Activated T-cell treated with anti-CD3 and anti-CD28 coated beads for 1 hour (primary cell): ENCODE measurements at places on chromosomes 3 and 15.

DNA sequence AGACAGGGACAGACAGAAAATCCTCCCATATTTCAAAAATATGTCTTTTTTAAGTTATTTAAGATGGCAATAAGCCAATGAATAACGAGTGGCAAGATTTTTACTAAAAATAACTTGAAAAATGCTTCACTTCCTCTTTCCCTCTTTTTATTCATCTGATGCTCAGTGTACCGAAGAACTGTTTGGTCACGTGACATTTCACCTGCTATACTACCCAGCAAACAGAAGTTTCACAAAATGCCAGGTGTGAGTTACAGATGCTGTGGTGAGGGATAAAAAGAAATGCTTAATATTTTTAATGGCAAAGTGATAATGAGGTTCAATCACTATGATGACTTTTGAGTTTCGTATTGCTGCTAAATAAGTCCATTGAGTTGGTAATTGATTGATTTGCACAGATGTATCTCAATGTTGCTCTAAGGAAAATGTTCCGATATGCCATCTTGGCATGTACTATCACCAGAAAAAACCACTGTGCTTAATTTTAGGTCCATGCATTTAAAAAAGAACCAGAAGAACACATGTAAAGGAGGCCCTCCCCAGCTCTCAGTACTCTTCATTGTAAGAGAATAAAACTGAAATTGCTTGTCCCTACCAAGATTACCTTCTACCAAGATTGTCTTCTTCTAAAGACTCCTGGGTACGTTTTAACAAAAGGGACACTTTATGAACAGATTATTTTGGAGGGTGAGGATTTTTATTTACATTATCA is 26.0 kb upstream of the SEC62 start:
- no peak for DNase-seq

DNA sequence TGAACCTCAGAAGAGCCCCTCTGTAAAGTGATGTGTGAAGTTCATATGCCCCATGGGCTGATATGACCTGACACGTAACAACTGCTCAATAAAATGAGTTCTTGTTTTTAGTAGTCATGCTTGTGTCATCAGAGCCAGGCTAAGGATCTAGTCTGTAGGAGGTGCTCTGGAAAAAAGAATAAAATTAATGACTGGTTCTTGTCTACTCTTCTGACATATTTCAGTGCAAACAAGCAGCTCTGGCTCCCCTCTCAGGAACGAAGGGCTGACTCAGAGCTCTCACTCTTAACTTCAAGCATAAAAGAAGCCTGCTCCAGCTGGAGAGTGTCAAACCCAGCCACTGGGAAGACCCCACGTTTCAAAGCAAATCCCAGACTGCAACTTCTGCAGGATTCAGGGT is 77.0 kb downstream of the LRIG1 start:
- DNase-seq = no peak

DNA sequence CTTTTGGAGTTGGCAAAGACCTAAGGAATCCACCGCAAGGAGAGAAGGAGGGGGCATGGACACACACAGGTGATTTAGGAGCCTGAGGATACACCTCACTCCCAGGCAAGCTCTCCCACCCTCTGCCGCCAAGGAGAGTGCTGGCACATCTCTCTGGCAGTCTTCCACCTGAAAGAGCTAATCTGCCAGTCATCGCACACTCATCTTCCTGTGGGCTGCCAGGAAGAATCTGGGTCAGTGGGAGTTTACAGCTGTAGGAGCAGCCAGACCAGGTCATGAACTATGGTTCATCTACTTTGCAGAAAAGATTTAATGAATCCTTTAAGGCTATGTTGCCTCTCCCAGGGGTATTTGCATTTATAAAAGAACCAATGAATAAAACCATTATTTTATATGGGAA is 170.6 kb upstream of the TSC22D2 start:
- no peak for DNase-seq

- no peak for DNase-seq
These were observed 8.9 kb downstream of the DNAAF4 start for GRCh38 chr15:55499151-55499550.

GRCh38 chr3:15934389-15935195 is 136.8 kb upstream of the ANKRD28 start:
- DNase-seq = no peak

- DNase-seq = no peak
These were observed 468.6 kb upstream of the AGTR1 start for GRCh38 chr3:148229107-148229506.

GRCh38 chr3:13072239-13072599 is 1.0 kb downstream of the IQSEC1 start:
- DNase-seq = no peak

GRCh38 chr3:123258811-123259420 is 57.2 kb downstream of the SEC22A start:
- DNase-seq = no peak

DNA sequence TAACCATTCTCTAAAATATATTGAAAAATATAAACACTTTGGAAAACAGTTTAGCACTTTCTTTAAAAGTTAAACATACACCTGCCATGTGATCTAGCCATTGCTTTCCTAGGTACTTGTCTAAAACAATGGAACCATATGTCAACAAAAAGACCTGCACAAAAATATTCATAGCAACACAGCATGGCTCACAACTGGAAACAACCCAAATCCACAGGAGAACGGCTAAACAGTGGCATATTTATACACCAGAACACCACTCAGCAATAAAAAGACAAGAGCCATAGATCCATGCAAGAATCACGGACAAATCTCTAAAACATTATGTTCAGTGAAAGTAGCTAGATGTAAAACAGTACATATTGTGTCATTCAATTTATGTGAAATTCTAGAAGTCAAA is 221.3 kb upstream of the UBE2E2 start:
- no peak for DNase-seq

GRCh38 chr3:160797356-160797755 is 41.3 kb downstream of the PPM1L start:
- DNase-seq = no peak

DNA sequence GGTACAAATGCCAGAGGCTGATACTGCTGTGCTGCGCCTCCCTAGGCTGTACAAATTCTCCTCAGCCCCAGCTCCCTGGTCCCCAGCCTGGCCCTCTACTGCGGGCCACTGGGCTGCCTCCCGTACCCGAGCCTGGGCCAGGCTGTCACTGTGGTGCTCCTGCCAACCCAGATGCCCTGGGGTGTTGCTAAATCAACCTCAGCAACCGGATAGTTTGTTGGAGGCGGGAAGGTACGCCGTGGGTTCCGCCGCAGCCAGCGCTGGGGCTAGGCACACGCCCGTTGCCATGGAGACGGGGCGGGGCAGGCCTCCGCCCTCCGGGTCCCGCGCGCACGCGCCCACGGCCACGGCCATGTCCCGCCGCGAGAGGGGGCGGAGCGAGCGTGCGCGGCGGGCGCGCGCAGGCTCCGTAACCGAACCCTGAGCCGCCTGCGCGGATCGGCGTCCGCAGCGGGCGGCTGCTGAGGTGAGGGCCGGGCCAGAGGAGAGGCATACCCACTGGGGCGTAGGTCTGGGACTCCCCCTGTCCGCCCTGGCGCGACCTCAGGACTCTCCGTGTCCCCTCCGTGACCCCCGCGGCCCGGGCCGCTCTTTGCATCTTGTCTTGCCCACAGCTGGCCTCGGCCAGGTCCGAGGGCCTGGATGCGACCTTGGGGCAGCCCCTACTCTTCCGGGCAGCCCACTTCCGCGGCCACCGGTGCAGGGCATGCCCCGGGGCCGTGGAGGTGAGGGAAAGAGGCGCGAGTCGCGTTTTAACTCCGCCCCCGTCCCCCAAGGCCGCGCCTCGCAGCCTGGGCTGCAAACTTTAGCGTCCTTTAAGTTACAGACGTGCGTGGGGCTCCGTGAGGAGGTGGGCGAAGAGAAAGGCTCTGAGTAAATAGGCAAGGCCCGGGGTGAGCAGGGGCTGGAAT is at the start of gene TEX264:
Gene TEX264 (plus strand): TSS at position 430 of the 911 bp plus-strand sequence. CDS start 3,053 bp downstream, outside the sequence.
- peak; percentile 93 for DNase-seq

DNA sequence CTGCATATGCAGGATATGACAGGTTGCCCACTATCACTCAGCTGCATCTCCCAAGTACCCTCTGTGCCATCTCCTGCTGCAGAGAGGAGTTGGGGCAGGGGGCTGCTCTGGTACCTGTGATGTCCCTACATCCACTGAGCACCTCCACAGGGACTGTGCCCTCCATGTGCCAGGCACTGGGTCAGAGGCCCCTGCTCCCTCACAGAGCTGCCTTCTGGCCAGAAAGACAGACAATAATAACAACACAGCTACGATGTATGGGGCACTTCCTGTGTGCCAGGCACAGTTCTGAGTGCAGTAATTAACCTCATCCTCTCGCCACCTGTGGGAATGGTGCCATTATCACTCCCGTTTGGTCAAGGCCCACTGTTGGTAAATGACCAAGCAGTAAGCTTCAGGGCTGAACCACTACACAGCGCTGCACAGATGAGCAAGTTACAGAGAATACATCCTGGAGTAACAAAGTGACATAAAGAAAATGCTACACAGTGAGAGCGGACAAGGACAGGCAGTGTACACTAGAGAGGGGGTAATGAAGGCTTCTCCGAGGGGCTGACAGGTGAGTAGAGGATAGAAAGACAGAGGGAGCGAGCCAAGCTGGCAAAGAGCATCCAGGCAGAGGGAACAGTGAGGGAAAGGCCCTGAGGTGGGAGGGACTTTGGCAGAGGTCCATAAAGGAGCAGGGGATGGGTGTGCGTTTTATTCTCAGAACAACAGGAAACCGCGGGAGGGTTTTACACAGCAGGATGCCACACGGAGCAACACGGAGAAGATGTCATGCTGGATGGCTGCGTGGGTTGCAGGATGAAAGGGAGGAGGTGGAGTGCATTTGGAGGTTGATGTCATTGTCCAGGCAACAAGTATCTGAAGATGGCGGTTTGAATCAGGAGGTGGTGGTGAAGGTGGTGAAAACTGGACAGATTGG is 13.6 kb downstream of the WNT7A start:
- DNase-seq = peak; percentile 20

DNA sequence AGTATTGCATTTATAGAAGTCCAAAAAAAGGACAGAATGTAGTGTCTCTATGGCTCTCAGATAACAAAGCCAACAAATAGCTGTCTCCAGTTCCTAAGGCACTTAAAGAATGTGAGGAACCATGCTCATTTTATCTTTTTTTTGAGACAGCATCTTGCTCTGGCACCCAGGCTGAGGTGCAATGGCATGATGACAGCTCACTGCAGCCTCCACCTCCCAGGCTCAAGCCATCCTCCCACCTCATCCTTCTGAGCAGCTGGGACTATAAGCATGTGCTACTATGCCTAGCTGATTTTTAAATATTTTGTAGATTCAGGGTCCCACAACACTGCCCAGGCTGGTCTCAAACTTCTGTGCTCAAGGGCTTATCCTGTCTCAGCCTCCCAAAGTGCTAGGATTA is 16.1 kb downstream of the ISY1 start:
- no peak for DNase-seq

DNA sequence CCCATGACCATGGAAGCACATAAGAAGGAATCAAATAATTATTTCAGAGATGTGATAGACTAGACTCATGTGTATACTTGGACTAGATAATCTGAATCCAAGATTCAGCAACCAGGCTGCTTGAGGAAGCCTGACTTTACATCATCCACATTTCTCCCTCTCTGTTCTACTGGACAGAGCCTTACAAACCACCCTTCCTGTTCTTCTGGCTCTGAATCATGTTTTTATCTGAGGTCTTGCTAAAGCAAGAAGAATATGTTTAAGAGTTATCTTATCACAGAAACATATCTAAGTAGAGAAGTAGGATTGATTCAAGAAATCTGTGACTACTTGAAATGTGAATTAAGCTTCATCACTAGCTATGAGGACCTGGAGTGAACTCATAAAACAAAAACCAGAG is 71.1 kb upstream of the SLC24A5 start:
- DNase-seq = no peak

DNA sequence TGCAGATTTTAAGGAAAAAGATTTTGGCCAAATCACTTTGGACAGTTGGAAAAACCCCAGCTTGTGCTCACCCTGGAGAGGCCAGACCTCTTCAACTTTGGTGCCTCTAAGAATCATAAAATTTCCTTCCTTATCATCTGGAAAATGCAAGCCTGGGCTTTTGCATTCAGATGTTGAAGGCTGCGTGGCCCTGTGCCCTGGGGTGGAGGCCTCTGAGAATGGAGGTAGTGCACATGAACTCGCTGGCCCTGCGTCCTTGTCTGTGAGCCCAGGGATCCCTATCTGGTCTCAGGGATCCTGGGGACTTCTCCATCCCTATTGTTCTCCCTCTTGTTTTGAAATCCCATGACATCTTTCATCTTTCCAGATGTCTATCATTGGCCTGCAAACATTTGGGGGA is 64.6 kb upstream of the ARNT2 start:
- no peak for DNase-seq

GRCh38 chr3:183114384-183115178 is 15.3 kb upstream of the MCCC1 start:
- DNase-seq = no peak

DNA sequence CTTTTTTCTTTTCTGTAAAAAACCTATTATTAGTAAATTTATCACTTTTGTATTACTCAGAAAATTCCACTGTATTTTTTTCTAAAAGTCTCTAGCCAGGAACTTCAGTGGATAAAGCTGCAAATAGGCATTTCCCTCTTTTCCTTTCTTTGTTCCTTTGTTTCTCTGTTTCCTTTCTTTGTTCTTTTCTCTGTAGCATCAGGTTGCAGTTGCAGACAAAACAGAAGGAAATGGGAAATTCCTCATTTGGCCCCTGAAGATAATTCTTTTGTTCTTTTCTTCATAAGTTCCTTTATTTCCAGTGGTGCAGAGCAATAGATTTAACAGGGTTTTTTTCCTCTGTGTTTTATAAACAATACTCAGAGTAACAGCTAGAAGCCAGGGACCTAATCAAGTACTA is 416.5 kb downstream of the TBL1XR1 start:
- no peak for DNase-seq

DNA sequence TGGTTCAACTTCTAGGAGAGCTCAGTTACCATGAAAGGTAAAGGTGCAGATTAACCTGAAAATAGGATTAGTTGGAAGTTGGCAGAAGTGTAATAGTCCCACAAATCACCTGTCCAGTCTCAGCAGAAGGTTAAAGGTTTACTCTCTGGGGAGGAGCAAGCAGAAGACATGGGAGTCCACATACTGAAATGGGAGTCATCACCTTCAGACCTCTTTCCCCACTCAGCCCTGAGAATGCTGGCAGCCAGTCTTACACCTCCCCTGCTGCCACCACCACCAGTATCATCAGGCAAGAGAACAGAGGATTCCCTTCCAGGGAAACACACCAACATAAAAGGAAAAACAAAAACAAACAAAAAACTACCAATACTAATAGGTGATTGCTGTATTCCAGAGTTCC is 13.8 kb upstream of the PLA2G4D start:
- DNase-seq = no peak

DNA sequence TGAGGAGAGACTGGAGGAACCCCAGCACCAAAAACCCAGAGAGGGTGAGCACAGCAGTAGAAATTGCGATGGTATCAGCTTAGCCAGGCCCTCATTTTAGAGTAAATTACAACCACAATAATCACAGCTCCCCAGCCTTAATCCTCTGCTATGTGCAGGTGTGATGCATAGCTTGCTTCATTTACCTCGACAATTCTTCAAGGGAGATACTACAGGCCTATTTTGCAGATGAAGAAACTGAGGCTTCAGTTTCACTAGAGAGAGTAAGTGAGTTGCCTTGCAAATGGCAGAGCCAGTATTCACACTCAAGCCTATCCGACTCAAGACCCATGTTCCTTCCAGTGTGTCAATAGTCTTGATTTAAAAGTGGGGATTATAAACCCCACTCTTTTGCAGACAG is 33.4 kb downstream of the LSM3 start:
- DNase-seq = no peak

GRCh38 chr15:72592676-72593075 is 61.8 kb upstream of the GOLGA6B start:
- no peak for DNase-seq

- DNase-seq = no peak
These were observed 33.3 kb downstream of the CMTM6 start for GRCh38 chr3:32469151-32469874.

GRCh38 chr3:150346266-150346665 is 61.8 kb upstream of the TSC22D2 start:
- DNase-seq = no peak
